ENCODE measurements at places on chromosomes 12 and 14.

DNA sequence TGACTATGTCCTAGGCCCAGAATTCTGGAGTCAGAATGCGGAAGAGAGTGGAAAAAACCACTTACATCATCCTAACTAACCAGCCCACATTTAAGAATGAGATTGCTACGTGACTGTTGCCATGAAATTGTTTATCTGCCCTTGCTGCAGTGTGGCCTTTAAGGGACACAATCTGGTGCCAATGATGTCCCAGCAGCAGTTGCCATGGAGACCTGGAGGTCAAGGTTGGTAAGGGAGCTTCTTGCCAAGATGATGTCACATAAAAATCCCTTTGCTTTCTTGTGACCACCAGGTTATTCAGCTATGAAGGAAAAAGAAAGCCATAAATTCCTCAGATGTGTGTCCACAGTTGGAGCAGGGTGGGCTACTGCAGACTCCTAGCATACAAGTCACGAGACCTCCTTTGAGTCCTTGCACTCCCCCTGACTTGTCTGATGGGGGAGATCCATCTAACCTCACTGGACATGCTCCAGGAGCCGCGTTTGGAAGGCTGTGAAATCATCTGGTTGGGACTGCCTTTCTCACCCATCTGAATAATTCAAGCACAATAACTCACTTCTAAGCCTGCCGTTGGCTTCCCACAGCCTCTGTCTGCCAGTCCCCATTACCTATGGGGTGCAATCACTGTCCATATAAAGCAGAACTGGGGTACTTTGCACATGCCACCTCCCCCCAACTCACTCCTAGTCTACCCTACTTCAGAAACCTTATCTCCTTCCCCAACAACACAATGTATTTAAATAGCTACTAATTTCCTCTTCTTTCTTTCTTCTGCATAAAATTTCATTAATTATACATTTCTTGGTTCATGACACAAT lies 165.6 kb downstream of the ZFP36L1 start:
- DNase-seq = no peak

DNA sequence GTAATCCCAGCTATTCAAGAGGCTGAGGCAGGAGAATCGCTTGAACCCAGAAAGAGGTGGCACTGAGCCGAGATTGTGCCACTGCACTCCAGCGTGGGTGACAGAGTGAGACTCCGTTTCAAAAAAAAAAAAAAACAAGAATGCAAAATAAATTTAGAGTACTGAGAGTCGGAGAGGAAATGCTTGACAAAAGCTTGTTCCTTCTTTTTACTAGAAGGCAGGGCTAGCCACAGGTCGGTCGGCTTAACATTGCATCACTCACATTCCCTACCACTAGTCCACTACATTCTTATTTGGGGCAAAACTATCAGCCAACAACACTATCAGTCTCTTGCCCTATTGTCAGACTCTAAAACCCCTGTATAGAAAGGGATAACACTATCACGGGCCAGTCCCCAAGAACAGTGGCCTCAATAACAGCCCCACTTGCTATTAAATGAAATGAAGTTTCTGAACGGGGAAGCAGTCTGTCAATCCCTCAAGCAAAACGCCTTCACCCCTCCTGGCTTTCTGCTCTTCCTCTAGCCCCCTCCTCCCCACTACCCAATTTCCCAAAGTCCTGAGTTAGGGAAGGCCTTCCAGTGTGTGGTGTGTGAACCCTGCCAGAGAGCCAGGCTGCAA lies 1.0 kb downstream of the RNF41 start:
- DNase-seq = peak; percentile 23

GRCh38 chr12:113413488-113413939 lies 8.7 kb upstream of the SDSL start:
- DNase-seq = no peak

GRCh38 chr14:65137648-65138307 lies 35.5 kb upstream of the MAX start:
- no peak for DNase-seq

GRCh38 chr12:38875586-38876228 lies 29.7 kb downstream of the CPNE8 start:
- DNase-seq = no peak

- no peak for DNase-seq
These were observed 47.4 kb upstream of the BTG1 start for GRCh38 chr12:92193063-92193462.

GRCh38 chr12:101997102-101997501 lies 64.7 kb downstream of the WASHC3 start:
- no peak for DNase-seq

GRCh38 chr14:67571275-67571990 lies 28.6 kb downstream of the PIGH start:
- peak; percentile 15 for DNase-seq

DNA sequence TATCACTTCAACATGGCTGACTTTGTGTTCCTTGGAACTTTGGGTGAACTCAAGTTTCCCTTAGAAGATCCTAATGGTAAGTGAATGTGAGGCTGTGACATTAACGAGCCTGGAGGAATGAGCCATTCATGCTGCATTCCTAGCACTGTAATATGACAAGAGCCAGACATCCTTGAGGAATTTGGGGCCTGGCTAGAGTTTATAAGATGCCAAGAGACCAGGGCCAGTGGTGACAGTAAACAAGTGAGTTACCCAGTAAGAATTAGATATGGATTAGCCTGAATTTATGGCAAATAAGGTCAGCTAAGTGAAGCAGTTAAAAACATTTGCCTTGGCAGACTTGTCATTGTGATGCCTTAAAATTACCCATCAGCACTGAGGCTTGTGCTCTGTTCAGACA lies 232.4 kb downstream of the AKAP6 start:
- peak; percentile 31 for DNase-seq

GRCh38 chr12:131151558-131152345 lies 198.0 kb downstream of the ADGRD1 start:
- DNase-seq = no peak

GRCh38 chr14:72961579-72962335 lies 35.5 kb downstream of the DCAF4 start:
- DNase-seq = no peak

GRCh38 chr12:66960704-66961690 lies 282.1 kb upstream of the GRIP1 start:
- no peak for DNase-seq

DNA sequence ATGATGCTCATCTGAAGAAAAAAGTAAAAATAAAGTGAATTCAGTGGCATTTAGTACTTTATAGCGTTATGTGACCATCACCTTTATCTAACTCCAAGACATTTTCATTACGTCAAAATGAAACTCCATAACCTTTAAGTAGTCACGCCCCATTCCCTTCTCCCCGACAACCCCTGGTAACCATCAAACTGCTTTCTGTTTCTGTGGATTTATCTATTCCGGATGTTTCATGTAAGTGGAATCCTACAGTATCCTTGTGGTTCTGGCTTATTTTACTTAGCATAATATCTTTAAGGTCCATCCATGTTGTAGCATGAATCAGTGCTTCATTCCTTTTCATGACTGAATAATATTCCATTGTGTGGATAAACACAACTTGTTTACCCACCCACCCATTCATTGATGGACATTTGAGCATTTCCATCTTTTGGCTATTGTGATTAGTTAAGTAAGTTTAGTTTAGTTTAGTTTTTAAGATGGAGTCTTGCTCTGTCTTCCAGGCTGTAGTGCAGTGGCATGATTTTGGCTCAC lies 18.5 kb upstream of the MAP1LC3B2 start:
- DNase-seq = no peak

GRCh38 chr14:90740081-90740480 lies 76.1 kb downstream of the TTC7B start:
- no peak for DNase-seq

DNA sequence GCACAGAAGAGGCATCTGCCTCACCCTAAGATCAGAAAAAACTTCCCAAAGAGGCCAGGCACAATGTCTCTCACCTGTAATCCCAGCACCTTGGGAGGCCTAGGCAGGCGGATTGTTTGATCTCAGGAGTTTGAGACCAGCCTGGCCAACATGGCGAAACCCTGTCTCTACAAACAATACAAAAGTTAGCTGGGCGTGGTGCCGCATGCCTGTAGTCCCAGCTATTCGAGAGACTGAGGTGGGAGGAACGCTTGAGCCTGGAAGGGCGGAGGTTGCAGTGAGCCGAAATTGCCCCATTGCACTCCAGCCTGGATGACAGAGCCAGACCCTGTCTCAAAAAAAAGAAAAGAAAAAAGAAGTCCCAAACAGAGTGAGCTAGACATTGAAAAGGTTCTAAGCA lies 4.5 kb downstream of the ZBTB1 start:
- DNase-seq = no peak

DNA sequence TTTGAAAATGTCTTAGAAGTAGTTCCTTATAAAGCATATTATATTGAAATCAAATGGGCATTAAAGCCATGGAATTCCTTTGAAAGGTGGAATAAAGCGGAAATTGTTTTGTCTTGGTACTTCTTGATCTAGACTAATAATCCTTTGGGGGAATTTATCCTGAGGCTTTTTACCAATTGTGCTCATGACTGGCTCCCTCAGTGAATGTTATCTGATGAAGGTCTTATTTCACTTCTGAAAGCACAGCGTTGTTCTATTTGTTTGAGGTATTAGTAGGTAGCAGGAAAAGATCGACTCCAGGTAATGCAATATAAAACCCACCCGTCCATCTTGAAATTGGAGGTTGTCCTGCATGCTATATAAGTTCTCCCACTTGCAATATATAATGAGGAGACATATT lies 64.8 kb downstream of the PPFIBP1 start:
- DNase-seq = no peak

DNA sequence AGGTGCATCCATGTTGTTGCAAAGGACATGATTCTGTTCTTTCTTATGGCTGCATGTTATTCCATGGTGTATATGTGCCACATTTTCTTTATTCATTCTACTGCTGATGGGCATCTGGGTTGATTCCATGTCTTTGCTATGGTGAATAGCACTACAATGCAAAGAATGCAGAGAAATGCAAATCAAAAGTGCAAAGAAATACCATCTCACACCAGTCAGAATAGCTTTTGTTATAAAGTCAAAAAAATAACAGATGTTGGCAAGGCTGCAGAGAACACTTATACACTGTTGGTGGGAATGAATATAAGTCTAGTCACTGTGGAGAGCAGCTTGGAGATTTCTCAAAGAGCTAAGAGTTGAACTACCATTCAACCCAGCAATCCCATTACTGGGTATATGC lies 99.2 kb downstream of the DHRS2 start:
- no peak for DNase-seq

- peak; percentile 48 for DNase-seq
These were observed 14.6 kb upstream of the DDHD1 start for GRCh38 chr14:53167602-53168328.

DNA sequence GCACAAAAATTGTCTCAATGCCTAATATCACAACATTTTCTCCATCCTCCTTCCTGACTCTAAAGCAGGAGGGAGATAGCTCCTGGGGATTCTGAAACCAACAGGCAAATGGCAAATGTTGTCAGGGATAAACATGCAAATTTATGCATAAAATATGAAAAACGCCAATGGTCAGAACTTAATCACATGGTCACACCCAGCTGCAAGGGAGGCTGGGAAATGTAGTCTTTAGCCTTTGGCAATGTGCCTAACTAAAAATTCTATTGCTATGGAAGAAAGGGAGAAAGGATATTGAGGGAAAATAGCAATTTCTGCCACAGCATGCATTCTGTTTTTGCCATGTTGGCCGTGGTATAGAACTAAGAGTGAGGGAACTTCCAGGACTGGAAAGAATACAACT lies 11.7 kb upstream of the OASL start:
- DNase-seq = no peak

DNA sequence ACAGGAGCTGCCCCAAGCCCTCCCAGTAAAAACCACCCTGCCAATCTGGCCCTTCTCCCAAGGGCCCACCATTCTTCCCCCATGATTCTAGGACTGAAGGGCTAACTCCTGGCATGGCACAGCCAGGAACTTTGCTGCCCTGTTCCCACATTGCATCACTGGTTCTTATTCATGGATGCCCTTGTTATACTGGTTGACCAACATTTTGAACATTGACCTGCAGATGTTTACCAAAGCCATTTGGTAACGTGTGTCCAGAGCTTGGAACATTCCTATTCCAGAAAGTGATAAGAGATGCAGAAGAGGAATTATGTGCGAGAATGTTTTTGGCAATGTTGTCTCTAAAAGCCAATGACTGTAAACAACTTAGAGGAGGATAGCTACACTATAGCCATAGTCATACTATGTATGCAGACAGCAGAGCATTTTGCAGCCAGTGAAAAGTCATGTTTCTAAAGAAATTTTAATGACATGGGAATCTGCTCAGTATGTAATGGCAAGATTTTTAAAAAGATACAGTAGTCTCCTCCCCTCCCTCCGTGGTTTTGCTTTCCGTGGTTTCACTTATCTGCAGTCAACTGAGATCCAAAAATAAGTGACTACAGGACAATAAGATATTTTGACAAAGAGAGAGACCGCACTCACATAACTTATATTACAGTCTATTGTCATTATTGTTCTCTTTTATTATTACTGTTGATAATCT lies 108.8 kb downstream of the DAAM1 start:
- DNase-seq = no peak

DNA sequence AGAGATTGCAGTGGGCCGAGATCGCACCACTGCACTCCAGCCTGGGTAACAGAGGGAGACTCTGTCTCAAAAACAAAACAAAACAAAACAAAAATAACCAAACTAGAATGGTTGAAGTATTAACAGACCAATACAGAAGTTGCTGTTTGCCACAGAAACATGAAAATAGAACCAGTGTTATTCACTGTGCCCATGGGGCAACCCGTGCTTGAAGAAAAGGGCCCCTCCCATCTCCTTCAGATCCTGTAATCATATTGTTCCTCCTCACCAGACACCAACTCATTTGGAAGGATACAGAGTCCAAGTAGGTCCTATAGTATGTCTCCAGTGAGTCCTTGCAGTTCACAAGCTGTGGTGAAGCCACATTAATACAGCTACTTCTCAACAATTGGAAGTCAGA lies 30.9 kb downstream of the SLC35F4 start:
- no peak for DNase-seq

GRCh38 chr14:80695869-80696268 lies 245.7 kb downstream of the CEP128 start:
- DNase-seq = no peak

DNA sequence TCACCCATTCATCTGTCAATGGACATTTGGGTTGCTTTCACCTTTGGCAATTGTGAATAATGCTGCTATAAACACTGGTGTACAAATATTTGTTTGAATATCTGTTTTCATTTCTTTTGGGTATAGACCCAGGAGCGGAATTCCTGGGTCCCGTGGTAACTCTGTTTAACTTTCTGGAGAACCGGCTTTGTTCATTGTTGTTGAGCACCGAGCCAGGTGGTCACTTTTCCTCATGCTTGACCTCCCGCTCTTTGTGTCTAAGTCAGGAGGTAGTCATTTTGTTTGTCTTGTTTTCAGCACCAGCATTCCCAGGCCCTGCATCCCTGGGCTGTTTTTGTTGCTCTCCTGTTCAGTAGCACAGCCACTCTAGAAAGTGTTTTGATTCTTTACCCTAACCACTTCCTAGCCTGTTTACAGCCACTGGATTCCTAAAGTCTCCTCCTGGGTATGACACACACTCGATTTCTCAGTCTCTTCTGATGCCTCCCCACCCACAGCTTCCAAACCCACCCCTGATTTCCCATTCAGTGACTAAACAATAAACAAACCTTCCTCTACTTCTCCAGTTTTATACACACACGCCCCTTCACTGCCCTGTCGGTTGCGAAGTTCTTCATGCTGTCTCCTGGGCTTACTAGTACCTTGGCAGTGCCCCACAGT lies 37.9 kb downstream of the B4GALNT3 start:
- no peak for DNase-seq
